ENCODE measurements at places on chromosomes 5 and 9.

- DNase-seq, result peak; percentile 52
Measured at GRCh38 chr9:133639613-133640012, 3.5 kb downstream of the DBH start.

DNA sequence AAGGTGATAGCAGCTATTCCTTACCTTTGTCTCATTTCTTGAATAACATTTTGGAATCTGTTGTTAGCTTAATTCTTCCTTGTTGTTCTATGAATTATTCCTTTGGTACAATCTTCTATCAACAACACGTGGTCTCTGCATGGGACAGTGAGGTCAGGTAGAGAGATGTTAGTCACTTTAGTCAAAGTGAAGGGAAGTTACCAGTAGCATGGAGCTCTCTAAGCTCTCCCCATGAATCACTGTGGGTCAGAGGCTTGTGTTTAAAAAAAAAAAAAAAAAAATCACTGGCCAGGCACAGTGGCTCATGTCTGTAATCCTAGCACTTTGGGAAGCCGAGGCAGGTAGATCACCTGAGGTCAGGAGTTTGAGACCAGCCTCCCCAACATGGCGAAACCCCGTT lies 116.0 kb downstream of the GOLPH3 start:
- DNase-seq, result no peak

- DNase-seq, result no peak
Measured at GRCh38 chr5:97127727-97128126, 14.7 kb downstream of the LIX1 start.

DNA sequence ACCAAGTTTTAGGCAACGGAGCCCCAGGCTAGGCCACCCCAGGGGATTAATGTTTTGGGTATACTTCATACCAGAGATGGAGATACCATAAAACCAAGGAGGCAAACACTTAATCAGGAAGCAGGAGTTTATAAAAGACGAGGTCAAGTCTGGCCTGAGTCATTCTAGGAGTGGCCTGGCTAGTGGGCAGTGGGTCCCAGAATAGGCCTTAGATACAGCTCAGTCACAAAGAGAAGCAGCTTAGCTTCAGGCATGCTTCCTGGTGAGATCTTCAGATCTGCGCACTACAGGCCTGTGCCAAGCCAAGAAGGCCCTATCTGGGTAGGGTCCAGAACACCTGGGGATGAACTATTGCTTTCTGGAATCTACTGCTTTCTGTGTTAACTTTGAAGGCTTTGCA lies 20.6 kb upstream of the NR5A1 start:
- peak; percentile 57 for DNase-seq

Data from osteoblast (primary cell).